ENCODE measurements at places on chromosomes 11 and 22.

GRCh38 chr11:47611348-47611794 lies 17.2 kb upstream of the C1QTNF4 start:
- no peak for DNase-seq

DNA sequence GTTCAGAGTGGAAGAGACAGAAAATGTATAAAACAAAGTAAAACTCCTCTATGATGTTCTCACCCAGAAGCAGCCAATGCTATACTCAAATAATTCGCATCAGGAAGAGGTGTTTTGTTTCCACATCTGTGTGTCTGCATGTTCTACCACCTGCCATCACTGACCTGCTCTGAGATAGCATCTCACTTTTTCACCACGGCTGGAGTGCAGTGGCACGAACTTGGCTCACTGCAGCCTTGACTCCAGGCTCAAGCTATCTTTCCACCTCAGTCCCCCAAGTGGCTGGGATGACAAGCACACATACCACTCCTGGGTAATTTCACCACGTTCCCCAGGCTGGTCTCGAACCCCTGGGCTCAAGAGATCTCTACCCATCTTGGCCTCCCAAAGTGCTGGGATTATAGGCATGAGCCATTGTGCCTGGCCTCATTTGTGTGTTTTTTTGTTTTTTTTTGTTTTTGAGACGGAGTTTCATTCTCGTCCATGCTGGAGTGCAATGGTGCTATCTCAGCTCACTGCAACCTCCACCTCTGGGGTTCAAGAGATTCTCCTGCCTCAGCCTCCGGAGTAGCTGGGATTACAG lies 14.4 kb downstream of the TALDO1 start:
- no peak for DNase-seq

DNA sequence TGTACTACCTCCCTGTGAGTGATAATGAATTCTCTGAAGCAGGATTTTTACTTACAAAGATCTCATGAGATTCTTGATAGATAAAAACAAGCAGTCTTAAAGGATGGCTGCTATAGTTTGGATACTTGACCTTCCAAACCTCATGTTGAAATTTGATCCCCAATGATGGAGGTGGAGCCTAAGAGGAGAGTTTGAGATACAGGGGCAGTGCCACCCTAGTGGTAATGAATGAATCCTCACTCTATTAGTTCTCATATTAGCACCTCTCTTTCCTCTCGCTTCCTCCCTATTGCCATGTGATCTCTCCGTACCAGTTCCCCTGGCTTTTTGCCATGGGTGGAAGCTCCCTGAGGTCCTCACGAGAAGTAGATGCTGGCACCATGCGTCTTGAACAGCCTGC lies 37.9 kb upstream of the OR8B8 start:
- DNase-seq, result no peak

GRCh38 chr11:123519055-123519796 lies 89.2 kb downstream of the GRAMD1B start:
- DNase-seq, result no peak

DNA sequence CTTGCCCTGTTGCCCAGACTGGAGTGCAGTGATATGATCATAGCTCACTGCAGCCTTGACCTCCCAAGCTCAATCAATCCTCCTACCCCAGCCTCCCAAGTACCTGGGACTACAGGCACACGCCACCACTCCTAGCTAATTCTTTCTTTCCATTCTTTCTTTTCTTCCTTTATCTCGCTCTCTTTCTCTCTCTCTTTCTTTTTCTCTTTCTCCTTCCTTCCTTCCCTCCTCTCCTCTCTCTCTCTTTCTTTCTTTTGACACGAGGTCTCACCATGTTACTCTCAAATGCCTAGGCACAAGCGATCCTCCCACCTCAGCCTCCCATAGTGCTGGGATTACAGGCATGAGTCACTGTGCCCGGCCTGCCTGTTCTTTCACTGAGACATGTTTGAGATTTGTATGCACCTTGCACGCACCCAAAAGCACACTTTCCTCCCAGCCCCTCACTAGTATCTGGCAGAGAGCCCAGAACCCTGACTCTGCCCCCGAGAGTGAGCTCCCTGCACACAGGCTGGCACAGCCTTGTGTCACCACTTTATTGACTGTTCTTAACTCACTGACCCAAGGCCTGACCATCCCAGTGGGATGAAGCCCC lies 56.8 kb downstream of the CD6 start:
- peak; percentile 66 for DNase-seq
